ENCODE measurements at places on chromosomes 12 and 14. TPM values are rescaled to one million over a fixed set of nuclear protein-coding genes. Genes with fewer than 3 reads are reported as not detected.

The FGF23 gene
- not detected for total RNA-seq

The TMEM229B gene
- 1.4 TPM for total RNA-seq

The WASHC4 gene
- total RNA-seq = 72.0 TPM

The AICDA gene
- total RNA-seq = not detected

The SLC25A47 gene
- not detected for total RNA-seq

The GALNT8 gene
- not detected for total RNA-seq

The FOXM1 gene
- total RNA-seq = 0.94 TPM

The RASAL1 gene
- not detected for total RNA-seq

The C12orf54 gene
- total RNA-seq = not detected

The CBLN3 gene
- 1.0 TPM for total RNA-seq

The RNASE1 gene
- not detected for total RNA-seq

The CNTN1 gene
- total RNA-seq = not detected

The NEUROD4 gene
- not detected for total RNA-seq

The VTI1B gene
- total RNA-seq = 41.6 TPM

The OR6C2 gene
- not detected for total RNA-seq

The P2RX7 gene
- total RNA-seq = 0.21 TPM

The GAS2L3 gene
- total RNA-seq = 5.3 TPM

The RDH16 gene
- total RNA-seq = 0.10 TPM

The KCNH3 gene
- total RNA-seq = 11.9 TPM

The IFNG-AS1 gene
- total RNA-seq = not detected

The OR4E2 gene
- not detected for total RNA-seq

The LRP10 gene
- total RNA-seq = 106 TPM
